ENCODE measurements at places on chromosomes 1 and 21.

DNA sequence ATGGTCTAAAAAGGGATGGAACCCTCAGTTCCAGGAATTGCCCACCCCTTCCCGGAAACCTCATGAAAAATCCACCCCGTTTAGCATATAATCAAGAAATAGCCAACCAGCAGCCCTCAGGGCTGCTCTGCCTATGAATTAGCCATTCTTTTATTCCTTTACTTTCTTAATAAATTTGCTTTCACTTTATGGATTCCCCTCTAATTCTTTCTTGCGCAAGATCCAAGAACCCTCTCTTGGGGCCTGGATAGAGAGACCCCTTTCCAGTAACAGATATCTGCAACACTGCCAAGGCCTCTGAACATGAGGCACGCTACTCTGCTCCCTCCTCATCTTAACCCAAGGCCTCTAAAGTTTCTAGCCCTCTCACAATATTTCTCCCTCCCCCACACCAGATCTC is 58.9 kb upstream of the POU2F1 start:
- no peak overlapping the region for H3K4me3 ChIP-seq
- no peak for DNase-seq
- no peaks in the 10 kb centered on the region for H3K36me3 ChIP-seq

DNA sequence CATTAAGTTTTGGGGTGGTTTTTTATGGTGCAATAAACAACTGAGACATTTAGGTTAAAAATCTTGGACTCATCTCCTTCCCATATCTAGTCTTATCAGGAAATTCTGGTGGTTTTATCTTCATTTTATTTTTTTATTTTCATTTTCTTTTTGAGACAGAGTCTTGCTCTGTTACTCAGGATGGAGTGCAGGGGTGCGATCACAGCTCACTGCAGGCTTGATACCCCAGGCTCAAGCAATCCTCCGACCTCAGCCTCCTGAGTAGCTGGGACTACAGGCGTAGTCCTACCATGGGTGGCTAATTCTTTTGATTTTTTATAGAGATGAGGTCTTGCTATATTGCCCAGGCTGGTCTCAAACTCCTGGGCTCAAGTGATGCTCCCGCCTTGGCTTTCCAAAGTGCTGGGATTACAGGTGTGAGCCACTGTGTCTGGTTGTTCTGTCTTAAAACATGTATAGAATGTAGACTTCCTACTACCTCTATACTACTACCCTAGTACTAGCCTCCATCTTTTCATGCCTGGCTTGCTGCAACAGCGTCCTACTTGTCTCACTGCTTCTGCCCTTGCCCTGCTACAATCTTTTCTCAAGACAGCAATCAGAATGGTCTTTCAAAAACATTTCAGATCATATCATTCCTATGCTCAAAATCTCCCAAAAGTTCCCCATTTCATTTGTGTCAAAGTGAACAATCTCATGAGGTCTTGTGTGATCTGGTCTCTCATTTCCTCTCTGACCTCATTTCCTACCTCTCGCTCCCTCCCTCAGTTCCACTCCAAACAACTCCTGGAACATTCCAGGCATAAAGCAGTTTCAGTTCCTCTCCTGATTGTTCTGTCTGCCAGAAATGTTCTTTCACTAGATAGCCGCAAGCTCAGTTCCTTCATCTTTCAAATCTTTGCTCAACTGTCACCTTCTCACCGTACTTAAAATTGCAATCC is 5.9 kb upstream of the FCGR2A start:
- no peaks in the 10 kb centered on the region for H3K36me3 ChIP-seq
- H3K27me3 ChIP-seq, result no peaks in the 10 kb centered on the region
- no peak overlapping the region for H3K27ac ChIP-seq
- no peaks in the 10 kb centered on the region for H3K4me1 ChIP-seq

GRCh38 chr1:26626994-26627393 is 68.8 kb upstream of the ARID1A start:
- peak overlapping the region; percentile 52 for H3K27ac ChIP-seq
- H3K36me3 ChIP-seq, result no peaks in the 10 kb centered on the region
- H3K27me3 ChIP-seq, result no peaks in the 10 kb centered on the region
- H3K4me3 ChIP-seq, result no peak overlapping the region
- peaks cover 10% of the 10 kb centered on the region for H3K4me1 ChIP-seq

DNA sequence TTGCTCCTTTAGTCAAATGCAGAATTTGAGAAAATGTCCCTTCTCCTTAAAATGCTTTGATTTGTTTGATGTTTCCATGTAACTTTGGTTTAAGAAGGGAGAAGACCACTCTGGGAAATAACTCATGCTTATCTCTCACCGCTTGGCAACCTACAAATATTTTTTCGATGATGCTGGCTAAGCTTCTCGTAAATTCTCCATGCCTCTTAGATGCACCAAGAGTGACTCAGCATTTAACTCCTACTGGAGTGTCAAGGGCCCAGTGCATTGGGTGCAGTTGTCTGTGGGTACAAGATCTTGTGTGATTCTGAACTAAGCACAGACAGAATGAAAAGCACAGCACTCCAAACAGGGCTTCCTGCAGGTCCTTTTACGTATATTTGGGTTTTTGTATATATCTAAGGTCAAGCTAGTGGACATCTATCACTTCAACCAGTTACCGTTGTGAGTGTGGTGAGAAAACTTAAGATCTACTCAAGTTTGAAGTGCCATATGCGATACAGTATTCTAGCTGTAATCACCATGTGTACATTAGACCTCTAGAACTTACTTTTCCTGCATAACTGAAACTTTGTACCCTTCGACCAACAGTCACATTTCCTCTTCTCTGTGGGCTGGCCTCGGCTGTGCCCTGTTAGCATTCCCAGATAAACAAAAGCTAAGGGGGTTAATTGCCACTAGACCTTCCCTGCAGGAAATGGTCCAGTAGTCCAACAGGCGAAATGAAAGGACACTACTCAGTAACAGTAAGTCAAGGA is 55.8 kb downstream of the COL18A1 start:
- H3K4me3 ChIP-seq, result no peak overlapping the region
- H3K36me3 ChIP-seq, result peaks cover 17% of the 10 kb centered on the region
- no peak overlapping the region for H3K27ac ChIP-seq
- no peak for DNase-seq
- no peaks in the 10 kb centered on the region for H3K27me3 ChIP-seq

- peak overlapping the region; percentile 69 for H3K27ac ChIP-seq
- H3K36me3 ChIP-seq, result peaks cover 6% of the 10 kb centered on the region
- DNase-seq, result no peak
- peaks cover 40% of the 10 kb centered on the region for H3K4me1 ChIP-seq
- no peak overlapping the region for H3K4me3 ChIP-seq
- no peaks in the 10 kb centered on the region for H3K27me3 ChIP-seq
Observed at GRCh38 chr1:154433161-154433764, 28.1 kb downstream of the IL6R start.

DNA sequence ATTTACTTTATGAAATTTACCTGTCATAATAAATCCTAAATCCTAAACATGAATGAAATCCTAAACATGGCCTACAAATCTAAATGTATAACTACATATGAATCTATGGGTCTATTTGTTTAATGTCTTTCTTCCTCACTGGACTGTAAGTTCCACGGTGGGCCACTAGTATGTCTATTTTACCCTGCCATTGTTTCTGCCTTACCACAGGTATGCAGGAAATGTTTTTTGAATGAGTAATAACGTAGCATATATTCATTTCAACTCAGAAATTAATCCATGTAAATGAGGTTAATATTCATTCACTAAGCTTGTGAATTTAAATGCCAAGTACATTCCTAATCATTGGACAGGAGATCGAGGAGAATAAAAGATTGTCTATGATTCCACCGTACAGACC is 35.3 kb downstream of the B3GALNT2 start:
- no peak overlapping the region for H3K27ac ChIP-seq
- no peak for DNase-seq
- no peaks in the 10 kb centered on the region for H3K4me1 ChIP-seq
- peaks cover 6% of the 10 kb centered on the region for H3K36me3 ChIP-seq
- H3K4me3 ChIP-seq, result no peak overlapping the region

GRCh38 chr1:38962113-38962512 is 20.5 kb upstream of the RHBDL2 start:
- H3K4me1 ChIP-seq, result no peaks in the 10 kb centered on the region
- no peaks in the 10 kb centered on the region for H3K36me3 ChIP-seq
- no peaks in the 10 kb centered on the region for H3K27me3 ChIP-seq
- no peak overlapping the region for H3K27ac ChIP-seq

DNA sequence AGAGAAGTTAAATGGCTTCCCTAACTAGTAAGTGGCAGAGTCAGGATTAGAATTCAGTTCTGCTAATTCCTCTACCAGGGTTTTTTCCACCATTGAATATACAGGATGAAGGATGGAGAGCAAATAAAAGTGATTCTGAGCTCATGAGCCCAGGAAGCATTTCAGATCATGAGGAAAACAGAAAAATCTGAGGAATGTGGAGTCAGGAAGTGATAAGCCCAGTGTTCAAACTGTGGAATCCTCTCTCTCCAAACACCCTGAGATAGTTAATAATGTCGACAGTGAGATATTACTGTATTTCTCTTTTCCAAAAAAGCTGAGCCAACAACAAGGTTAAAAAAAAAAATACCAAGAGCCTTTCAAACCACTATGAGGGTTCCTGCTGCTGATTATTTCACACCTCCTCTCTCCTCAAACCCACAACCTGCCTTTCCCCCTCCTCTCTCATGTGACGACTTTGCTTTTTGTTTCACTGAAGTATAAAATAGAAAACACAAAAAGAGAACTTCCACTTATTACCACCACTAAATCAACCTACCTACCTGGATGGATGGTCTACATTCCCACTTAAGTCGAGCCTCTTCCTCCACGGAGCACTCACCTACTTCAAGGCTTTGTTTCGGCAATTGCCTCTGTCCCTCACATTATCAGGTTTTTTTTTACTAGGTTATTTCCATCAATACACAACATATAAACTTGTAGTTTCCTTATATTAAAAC is 8.9 kb downstream of the SLAMF1 start:
- no peak for DNase-seq
- H3K36me3 ChIP-seq, result no peaks in the 10 kb centered on the region
- no peaks in the 10 kb centered on the region for H3K4me1 ChIP-seq
- H3K27ac ChIP-seq, result peak overlapping the region; percentile 3
- H3K27me3 ChIP-seq, result no peaks in the 10 kb centered on the region

DNA sequence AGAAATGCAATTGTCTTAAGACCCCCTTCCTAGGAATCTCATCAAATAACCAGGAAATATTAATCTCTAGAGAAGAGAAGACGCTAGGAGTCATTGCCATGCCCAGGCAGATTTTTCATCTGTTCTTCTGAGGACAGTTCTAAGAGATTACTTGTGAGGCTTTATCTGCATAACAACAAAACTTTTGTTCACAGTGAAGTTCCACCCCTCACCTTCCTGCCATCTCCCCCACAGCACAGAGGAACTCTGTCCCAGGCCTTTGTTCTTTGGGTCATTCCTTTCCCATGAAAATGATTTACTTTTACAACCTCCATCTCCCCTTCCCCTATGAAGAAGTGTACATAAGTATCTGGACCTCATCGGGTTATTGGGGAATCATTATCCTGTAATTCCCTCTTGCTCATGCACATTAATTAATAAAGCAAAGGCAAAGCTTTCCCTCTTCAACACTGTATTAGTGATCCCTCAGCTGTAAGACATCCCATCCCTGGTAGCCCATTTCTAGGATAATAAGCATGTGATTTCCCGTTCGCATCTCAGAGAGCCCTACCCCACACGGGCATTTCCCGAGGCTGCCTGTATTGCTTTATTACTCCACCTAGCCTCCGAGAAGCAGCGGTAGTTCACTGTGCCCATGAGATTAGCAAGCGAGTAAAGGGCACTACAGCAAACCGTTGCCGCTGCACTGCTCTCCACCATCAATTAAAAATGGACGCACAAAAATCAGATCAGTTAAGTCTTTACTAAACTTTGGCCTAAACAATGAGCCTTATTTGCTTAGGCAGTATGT is 384.4 kb upstream of the CAMK1G start:
- no peaks in the 10 kb centered on the region for H3K36me3 ChIP-seq
- DNase-seq, result no peak
- no peak overlapping the region for H3K27ac ChIP-seq
- H3K4me3 ChIP-seq, result no peak overlapping the region
- H3K27me3 ChIP-seq, result peaks cover 7% of the 10 kb centered on the region

- DNase-seq, result no peak
- H3K4me1 ChIP-seq, result no peaks in the 10 kb centered on the region
- no peak overlapping the region for H3K4me3 ChIP-seq
- H3K27ac ChIP-seq, result no peak overlapping the region
Observed at GRCh38 chr1:162380061-162380846, 1.3 kb upstream of the C1orf226 start.

GRCh38 chr1:67355745-67356424 is 48.2 kb downstream of the IL12RB2 start:
- no peak overlapping the region for H3K4me3 ChIP-seq
- no peak for DNase-seq
- H3K27ac ChIP-seq, result peak overlapping the region; percentile 61
- H3K36me3 ChIP-seq, result no peaks in the 10 kb centered on the region
- H3K27me3 ChIP-seq, result no peaks in the 10 kb centered on the region
- H3K4me1 ChIP-seq, result no peaks in the 10 kb centered on the region

- H3K4me3 ChIP-seq, result no peak overlapping the region
- DNase-seq, result no peak
- H3K4me1 ChIP-seq, result no peaks in the 10 kb centered on the region
- H3K27ac ChIP-seq, result no peak overlapping the region
- no peaks in the 10 kb centered on the region for H3K27me3 ChIP-seq
- H3K36me3 ChIP-seq, result no peaks in the 10 kb centered on the region
Observed at GRCh38 chr1:40353082-40353481, 20.4 kb upstream of the SMAP2 start.

DNA sequence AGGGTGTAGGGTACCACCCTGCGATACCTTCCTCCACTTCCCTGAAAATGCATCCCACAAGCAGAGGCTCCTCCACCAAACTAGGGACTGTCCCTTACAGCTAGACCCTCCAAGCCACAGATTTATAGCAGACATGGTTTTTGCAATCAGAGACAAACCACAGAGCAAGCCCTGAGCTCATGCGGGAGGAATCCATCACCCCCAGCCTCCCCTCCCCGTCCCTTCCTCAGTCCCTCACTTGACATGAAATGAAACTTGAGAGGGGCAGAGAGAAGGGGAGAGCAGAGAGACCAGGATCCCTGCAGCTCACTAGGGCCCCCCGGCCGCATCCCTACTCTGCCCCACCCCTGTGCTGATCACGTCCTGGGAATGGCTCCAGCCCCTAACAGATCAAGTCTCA is 94.9 kb downstream of the MRPL37 start:
- DNase-seq, result no peak
- H3K4me3 ChIP-seq, result no peak overlapping the region
- H3K4me1 ChIP-seq, result peaks cover 47% of the 10 kb centered on the region
- no peak overlapping the region for H3K27ac ChIP-seq

DNA sequence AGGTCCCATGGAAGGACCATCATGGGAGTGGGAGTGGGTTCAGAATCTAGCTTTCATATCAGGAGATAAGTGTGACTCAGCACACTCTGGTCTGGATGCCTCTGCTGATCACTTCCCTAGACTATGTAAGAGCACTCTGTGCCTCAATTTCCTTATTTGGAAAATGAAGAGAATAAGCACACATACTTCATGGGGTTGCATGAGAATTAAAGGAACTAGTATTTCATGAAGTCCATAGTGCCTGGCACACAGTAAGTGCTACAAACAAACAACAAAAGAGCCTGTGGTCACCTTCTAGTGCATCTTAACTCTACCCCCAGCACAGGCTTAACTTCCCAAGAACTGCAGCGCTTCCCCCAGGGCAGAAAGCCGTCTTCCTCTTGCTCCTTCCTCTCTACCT is 9.6 kb upstream of the IL20 start:
- H3K27me3 ChIP-seq, result no peaks in the 10 kb centered on the region
- H3K4me1 ChIP-seq, result no peaks in the 10 kb centered on the region
- no peak for DNase-seq
- H3K4me3 ChIP-seq, result no peak overlapping the region
- no peaks in the 10 kb centered on the region for H3K36me3 ChIP-seq
- no peak overlapping the region for H3K27ac ChIP-seq

- DNase-seq, result no peak
- H3K4me3 ChIP-seq, result no peak overlapping the region
- H3K27ac ChIP-seq, result no peak overlapping the region
- H3K4me1 ChIP-seq, result no peaks in the 10 kb centered on the region
Observed at GRCh38 chr1:157363660-157364140, 188.6 kb downstream of the FCRL5 start.

Data from esophagus squamous epithelium (tissue), 5 donors.